ENCODE measurements at places on chromosomes 2 and 18. TPM values are rescaled to one million over a fixed set of nuclear protein-coding genes. Genes with fewer than 3 reads are reported as not detected.

LRATD1 gene
- total RNA-seq: 18.5 TPM

METTL4 gene
- 6.9 TPM for total RNA-seq

EVX2 gene
- not detected for total RNA-seq

SLC9A2 gene
- total RNA-seq: 0.19 TPM

PTPRN gene
- total RNA-seq: 6.8 TPM

GLI2 gene
- 2.0 TPM for total RNA-seq

CDK15 gene
- 8.0 TPM for total RNA-seq

NPPC gene
- not detected for total RNA-seq

TSPYL6 gene
- not detected for total RNA-seq

GRCh38 chr2:208570851-208571763 lies 164.5 kb downstream of the PTH2R start:
- DNase-seq: no peak

- no peak for DNase-seq
Observed at GRCh38 chr2:44799105-44799504, 142.4 kb upstream of the SIX3 start.

- DNase-seq: no peak
Observed at GRCh38 chr2:109422758-109423500, 190.8 kb downstream of the SEPTIN10 start.

DNA sequence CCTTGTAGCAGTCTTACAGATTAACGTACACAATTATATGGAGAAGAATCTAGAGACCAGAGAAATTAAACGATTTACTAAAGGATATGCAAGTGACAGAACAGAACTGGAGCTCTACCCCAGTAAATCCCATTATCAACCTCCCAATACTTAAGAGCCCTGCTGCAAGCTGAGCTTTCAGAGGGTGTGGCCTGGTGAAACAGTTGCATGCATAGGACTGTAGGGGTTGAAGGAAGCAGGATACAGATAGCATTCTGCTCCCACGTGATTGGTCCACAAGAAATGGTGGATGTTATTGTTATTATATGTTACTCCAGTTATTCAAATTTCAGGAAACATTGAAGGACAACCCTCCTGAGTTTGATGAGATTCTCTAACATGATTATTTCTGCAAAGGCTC lies 210.8 kb upstream of the THUMPD2 start:
- no peak for DNase-seq

GRCh38 chr2:121066526-121066925 lies 218.5 kb downstream of the TFCP2L1 start:
- DNase-seq: no peak

- DNase-seq: no peak
Observed at GRCh38 chr2:20561637-20562454, 89.1 kb downstream of the HS1BP3 start.

DNA sequence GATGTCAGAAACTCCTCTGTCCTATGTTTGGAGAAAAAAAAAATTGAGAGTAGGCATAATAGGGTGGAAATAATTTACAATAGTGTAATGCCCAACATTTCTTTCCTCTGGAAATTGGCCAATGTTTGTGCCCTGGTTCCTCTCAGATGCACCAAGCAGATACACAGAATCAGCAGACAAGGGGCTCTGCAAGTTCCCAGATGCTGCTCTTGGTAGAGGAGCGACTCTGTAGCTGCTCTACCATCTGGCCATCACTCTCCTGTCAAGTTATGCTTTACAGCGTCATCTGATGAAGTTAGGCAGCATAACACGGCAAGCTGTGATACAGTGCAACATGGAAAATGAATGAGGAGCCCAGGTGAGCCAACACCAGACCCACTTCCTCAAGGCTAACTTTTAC lies 1.6 kb downstream of the DYTN start:
- DNase-seq: no peak

DNA sequence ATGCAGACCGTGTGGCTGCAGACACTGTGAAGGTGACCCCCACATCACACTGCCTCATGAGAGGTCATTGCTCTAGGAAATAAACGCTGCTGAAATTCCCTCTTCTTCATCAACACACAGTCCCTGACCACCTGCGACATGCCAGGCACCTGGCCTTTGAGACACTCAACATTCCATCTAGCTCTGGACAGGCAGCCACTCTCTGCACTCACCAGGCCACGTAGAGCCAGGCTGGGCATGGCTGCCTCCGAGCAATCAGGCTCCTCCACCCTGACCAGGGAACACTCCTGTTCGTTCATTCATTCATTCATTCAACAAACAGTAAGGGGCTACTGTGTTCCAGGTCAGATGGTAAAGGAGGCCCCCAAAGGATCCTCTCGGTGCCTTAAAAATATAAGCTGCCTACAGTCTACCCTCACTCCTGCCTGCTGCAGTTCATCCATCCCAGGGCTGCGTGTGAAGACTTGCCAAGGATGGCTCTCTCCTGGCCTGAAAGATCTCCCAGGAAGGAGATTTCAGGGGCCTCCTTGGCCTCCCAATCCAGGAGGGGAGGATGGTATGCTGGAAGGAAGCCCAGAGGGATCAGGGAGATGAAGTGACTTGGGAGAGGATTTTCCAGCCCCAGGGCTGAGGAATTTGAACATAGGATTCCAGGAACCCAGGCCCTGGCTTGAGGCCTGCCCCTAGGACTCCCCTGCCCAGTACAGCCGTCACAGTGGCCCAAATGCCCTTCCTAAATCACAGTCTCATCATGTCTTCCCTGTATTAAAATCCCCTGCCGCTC lies 66.7 kb downstream of the TNS1 start:
- no peak for DNase-seq

GRCh38 chr2:213172641-213173040 lies 21.2 kb upstream of the IKZF2 start:
- no peak for DNase-seq

- DNase-seq: peak; percentile 37
Observed at GRCh38 chr2:57396355-57397098, 650.1 kb upstream of the VRK2 start.

GRCh38 chr2:206452750-206453149 lies 9.4 kb downstream of the ADAM23 start:
- DNase-seq: no peak

- peak; percentile 33 for DNase-seq
Observed at GRCh38 chr2:129923265-129924091, 56.0 kb upstream of the RAB6C start.

DNA sequence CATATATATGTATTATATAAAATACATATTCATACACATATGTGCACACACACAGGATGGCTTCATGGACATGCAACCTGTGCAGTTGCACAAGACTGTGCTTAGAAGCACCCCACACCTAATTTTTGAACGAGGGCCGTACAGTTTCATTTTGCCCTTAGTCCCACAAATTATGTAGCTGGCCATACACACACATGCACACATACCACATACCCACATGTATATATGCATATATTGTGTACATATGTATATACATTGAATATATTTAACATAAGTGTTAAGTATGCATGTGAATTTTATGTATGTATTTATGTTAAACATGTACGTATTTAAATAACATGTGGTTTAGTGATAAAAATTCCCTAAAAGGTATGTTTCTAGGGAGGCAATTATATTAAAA lies 18.3 kb downstream of the GPATCH11 start:
- no peak for DNase-seq

GRCh38 chr2:177188482-177189469 lies 23.8 kb upstream of the HNRNPA3 start:
- DNase-seq: no peak

GRCh38 chr2:235498946-235499812 lies 5.3 kb downstream of the AGAP1 start:
- DNase-seq: no peak

GRCh38 chr18:58266291-58266690 lies 222.3 kb downstream of the NEDD4L start:
- DNase-seq: no peak

DNA sequence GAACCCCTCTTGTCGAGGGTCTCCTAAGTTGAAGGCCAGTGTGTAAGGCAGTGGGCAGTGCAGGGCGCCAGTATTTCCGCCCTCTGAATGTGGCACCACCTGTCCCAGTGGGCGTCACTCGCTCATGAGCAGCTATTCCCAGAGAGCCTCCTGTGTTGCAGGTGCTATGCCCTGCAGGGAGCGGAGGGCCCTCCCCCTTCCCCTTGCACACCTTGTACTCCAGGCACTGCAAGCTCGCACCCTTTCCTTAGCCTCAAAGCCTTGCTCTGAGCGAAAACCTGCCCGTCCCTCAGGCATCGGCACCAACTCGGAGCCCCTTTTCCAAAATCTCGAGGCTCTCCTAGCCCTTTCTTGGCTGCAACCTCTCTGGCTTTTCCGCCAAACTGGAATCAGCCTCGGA lies 282.7 kb downstream of the AGAP1 start:
- no peak for DNase-seq

- DNase-seq: no peak
Observed at GRCh38 chr2:177772529-177772928, 300.0 kb downstream of the PDE11A start.

DNA sequence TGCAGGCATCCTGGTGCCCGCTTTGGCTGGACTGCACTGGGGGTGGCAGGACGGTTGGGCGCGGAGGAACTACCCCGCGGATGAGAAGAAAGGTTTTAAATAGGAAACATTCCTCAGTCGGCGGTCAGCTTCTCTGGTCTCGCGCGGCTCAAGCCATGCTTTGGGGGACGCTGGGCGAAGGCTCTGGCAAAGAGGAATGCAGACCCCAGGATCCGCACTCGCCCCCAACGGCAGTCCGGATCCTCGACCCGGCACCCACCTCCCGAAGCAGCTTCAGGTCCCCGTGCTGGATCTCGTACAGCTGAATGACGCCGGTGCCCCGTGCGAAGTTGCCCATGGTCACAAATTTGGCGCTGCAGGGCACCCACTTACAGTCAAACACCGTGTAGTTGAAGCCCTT lies 686 bp upstream of the PNO1 start:
- DNase-seq: no peak

DNA sequence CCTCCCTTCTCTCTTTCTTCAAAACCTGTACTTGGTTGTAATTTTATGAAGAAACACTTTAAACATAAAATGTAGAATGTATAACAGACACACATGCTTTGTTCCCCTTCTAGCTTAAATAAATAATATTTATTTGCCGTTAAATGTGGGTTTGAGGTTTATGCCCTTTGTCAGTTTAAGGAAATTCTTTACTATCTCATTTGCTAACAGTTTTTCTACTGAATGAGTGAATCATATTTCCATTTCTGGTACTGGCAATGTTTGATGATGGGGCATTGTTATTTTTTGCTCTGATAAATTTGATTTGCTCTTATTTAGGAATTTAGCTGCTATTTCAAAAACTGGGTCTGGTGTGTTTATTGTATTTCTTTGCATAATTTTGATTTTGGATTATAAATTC lies 555.6 kb downstream of the CCDC85A start:
- no peak for DNase-seq

DNA sequence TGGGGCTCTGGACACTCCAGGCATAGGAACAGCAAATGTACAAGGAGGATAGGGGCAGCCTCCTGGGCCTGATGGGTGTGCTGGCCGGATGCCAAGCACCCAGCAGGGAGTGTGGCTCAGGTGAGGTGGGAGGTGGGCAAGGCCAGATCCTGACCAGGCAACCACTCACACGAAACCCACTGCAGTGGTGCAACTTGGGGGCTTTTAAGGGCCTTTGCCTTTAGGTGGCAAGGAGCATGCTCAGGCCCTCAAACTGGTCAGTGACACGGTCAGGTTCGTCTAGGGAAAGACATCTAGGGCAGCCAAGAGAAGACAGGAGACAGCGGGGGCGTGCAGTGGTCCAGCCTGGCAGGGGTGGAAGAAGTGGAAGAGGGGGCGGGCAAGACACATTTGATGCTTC lies 18.4 kb upstream of the TEX51 start:
- no peak for DNase-seq

- DNase-seq: no peak
Observed at GRCh38 chr2:230935130-230935430, 10.0 kb upstream of the GPR55 start.

DNA sequence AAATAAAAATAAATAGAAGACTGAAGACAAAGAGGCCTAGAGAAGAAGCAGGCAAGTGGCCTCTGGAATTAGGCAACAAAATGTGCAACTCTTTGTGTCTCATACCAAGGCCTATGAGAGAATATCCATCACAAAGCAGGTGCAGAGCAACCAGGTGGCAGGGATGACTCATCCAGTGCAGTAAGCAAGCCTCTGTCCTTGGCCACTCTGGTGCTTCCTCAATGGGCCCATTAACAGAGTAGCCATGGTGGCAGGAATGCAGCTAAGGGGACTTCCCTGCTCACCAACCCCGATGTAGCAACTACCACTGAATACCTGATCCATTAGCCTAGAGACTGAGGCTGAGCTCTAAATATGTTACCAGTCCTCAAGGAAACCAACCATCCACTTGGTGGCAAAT lies 11.0 kb upstream of the EPG5 start:
- no peak for DNase-seq

- DNase-seq: no peak
Observed at GRCh38 chr18:59640721-59641120, 56.5 kb downstream of the CCBE1 start.

DNA sequence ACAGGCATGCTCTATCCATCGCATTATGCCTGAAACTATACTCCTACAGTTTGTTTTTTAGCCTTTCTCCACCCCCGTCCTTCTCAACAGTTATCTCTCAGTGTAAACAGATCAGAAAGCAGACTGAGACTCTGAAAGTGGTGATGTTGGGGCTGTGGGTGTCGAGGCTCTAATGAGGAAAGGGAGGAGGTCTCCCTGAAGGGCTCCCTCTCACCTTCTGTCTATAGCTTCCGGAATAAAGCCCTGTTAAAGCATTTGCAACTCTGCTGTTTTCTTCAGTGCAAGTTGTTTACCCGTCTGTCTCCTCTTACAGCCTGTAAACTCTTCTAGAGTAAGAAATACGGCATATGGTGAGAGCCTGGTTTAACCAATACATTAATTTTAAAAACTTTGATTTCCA lies 136.7 kb upstream of the SYT4 start:
- no peak for DNase-seq

- DNase-seq: no peak
Observed at GRCh38 chr18:67243799-67244587, 272.5 kb downstream of the DSEL start.

- no peak for DNase-seq
Observed at GRCh38 chr18:38318416-38318815, 752.8 kb upstream of the CELF4 start.

DNA sequence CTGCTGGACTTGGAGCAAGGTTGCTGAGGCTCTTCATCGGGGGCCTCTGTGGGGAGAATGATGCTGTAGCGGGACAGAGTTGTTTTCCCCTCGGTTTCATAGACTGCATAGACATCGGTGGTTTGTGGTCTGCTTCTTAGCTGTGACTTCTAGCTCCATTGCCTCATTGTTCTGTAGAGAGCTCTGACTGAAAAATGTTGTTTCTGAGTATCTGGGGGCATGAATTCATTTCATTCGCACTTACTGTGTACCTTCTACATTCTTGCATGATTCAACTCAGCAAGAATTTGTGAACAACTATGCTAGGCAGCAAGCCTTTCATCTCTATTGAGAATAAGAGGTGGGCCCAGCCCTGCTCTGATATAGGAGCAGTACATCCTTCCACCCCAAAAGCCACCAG lies 406.8 kb downstream of the NBAS start:
- no peak for DNase-seq

DNA sequence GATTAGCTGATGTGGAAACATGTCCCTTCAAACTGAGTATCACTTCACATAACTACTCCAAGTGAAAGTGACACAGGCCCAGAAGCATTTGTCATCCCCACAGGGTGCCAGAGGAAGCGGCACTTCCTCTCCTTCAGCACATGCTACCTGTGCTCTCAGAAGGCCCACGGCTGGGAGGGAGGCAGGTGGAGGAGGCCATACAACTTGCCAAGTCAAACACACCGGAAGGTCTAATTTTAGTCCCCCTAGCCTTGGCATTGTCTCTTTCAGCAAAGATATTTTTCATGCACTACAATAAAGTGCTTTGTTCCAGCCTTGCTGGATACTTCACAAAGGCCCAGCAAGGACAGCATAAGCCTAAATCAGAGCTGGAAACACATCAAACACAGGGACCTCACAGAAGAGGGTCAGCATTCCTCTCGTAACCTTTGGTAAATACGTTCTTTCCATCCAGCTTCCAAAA lies 38.0 kb downstream of the VSNL1 start:
- no peak for DNase-seq

All from H4 (cell line).